A549 treated with Mapracorat at 1 μM for 4 hours (cell line): ENCODE measurements at places on chromosomes 6 and 20. TPM values are rescaled to one million over a fixed set of nuclear protein-coding genes. Genes with fewer than 3 reads are reported as not detected.

The SAPCD1 gene
- 2.6 to 5.2 TPM (median 4.3 TPM) in 5 replicates for total RNA-seq

The FHL5 gene
- not detected in 5 replicates for total RNA-seq

The FLOT1 gene
- total RNA-seq, result 84.0 to 102 TPM (median 90.7 TPM) in 5 replicates

The LIN28B gene
- total RNA-seq, result 1.2 to 1.4 TPM (median 1.3 TPM) in 5 replicates

The GRM1 gene
- total RNA-seq, result 0.01 to 0.02 TPM in 2 of 5 replicates, not detected in the others

The BPIFA1 gene
- not detected in 5 replicates for total RNA-seq

The VSTM2L gene
- 16.6 to 24.7 TPM (median 19.1 TPM) in 5 replicates for total RNA-seq

The ZSWIM1 gene
- 4.8 to 5.9 TPM (median 5.8 TPM) in 5 replicates for total RNA-seq
